ENCODE measurements at places on chromosomes 6 and 20.
A peak's percentile ranks its signal among the peaks of the same experiment; 100 is the strongest.

GRCh38 chr6:167529444-167530335, 204.8 kb downstream of the TTLL2 start:
- no peaks in the 10 kb centered on the region for H3K36me3 ChIP-seq
- H3K27ac ChIP-seq, result no peak overlapping the region
- no peaks in the 10 kb centered on the region for H3K4me1 ChIP-seq
- no peaks in the 10 kb centered on the region for H3K27me3 ChIP-seq
- DNase-seq, result no peak
- H3K4me3 ChIP-seq, result no peak overlapping the region

DNA sequence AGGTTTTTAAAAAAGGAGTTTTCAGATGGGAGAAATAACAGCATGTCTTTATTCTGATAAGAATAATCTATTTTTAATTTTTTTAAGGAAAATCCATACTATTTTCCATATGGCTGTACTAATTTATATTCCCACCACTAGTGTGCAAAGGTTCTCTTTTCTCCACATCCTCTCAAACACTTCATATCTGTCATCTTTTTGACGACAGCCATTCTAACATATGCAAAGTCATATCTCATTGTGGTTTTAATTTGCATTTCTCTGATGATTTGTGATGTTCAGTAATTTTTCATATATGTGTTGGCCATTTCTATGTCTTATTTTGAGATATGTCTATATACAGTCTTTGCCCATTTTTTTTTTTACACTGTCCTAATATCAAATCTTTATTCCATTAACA, 280.6 kb upstream of the RUNX2 start:
- no peaks in the 10 kb centered on the region for H3K36me3 ChIP-seq
- no peak overlapping the region for H3K27ac ChIP-seq
- H3K4me3 ChIP-seq, result no peak overlapping the region
- DNase-seq, result no peak

- H3K27me3 ChIP-seq, result no peaks in the 10 kb centered on the region
- no peak overlapping the region for H3K27ac ChIP-seq
- no peaks in the 10 kb centered on the region for H3K36me3 ChIP-seq
- DNase-seq, result peak; percentile 81
Observed at GRCh38 chr6:31308050-31308844, 36.4 kb upstream of the HLA-C start.

DNA sequence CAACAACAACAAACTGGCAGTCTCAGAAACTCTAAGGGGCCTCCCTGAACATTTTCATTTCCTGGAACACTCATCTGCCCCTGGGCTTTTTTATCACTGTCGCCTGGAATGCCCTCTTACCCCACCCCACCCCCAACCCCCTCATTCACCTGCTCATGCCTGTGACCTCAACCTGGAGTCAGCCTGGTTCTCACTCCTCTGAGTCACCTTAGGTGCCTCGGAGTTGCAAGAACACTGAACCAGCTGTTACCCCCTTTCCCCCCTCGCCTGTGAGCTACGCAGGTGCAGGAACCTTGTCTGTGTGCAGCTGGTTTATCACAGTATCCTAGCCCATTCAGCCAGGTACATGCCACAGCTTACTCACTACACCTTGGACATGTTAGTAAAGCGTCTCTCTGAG, 12.8 kb upstream of the SNAI1 start:
- H3K27me3 ChIP-seq, result no peaks in the 10 kb centered on the region
- H3K4me1 ChIP-seq, result peaks cover 8% of the 10 kb centered on the region
- H3K27ac ChIP-seq, result no peak overlapping the region
- no peak for DNase-seq
- H3K4me3 ChIP-seq, result no peak overlapping the region

DNA sequence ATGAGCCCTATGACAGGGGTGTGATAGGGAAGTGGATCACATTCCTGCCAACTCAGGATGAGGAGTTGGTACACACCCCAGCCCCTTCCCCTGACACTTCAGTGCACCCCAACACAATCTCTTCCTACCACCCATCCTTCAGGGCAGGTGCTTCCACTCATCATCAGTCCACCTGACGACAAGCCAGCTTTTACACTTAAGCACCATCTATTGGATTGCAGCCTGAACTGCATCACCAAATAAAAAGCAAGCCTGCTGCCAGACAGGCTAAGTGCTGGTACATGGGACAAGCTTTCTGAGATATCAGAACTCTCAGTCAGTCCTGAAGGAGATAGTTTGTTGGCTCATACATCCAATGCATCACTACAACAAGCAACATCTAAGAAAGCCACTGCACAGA, 69.0 kb upstream of the TMEM200A start:
- no peaks in the 10 kb centered on the region for H3K4me1 ChIP-seq
- H3K27ac ChIP-seq, result no peak overlapping the region
- H3K36me3 ChIP-seq, result no peaks in the 10 kb centered on the region
- no peak for DNase-seq
- no peak overlapping the region for H3K4me3 ChIP-seq
- H3K27me3 ChIP-seq, result no peaks in the 10 kb centered on the region

DNA sequence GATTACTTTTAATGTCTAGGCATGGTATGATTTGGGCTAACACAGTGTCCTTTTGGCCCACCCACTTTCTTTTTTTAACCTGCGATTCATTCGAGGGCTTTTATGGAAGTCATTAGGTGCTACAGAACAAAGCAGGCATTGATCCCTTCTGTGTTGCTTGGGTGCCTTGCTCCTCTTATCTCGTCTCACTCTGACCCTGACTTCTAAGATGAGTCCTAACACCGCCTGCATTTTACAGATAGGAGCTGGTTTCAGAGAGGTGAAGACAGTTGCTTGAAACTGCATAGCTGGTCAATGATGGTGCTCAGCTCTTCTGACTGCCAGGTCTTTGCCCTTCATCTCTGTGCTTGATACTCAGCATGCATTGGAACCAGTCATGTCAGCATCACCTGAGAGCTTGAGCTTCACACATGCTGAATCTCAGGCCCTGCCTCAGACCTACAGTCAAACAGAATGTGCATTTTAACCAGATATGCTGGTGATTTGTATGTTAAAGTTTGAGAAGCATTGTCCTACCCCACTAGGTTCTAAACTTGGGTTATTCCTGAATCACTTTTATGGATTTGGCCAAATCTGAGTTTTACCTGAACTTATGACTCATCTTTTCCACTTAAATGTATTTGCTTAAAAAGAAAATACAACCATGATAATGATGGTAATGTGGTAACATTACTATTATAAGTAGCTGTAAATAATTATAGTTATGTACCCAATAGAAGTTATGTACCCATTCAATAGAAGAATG, 142.3 kb downstream of the PLCB4 start:
- no peaks in the 10 kb centered on the region for H3K4me1 ChIP-seq
- peak; percentile 47 for DNase-seq
- no peaks in the 10 kb centered on the region for H3K36me3 ChIP-seq
- H3K4me3 ChIP-seq, result no peak overlapping the region

DNA sequence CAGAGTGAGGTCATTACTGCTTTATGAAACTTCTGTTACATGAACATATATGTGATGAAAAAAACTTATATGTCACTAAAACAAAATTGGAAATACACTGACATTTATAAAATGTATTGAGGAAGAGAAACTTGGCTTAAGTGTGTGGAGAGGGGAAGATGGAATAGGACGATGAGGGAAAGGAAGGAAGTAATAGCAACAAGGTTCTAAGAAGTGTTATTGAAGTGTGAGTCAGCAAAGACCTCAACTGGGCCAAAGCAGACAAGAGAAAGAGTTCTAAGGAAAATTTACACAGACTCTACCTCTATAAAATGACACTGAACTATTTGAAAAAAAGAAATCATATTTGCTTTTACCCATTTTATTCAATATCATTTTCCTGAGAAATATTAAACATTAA, 38.3 kb downstream of the SNX3 start:
- H3K4me3 ChIP-seq, result no peak overlapping the region
- H3K36me3 ChIP-seq, result no peaks in the 10 kb centered on the region
- H3K27me3 ChIP-seq, result no peaks in the 10 kb centered on the region
- no peaks in the 10 kb centered on the region for H3K4me1 ChIP-seq

DNA sequence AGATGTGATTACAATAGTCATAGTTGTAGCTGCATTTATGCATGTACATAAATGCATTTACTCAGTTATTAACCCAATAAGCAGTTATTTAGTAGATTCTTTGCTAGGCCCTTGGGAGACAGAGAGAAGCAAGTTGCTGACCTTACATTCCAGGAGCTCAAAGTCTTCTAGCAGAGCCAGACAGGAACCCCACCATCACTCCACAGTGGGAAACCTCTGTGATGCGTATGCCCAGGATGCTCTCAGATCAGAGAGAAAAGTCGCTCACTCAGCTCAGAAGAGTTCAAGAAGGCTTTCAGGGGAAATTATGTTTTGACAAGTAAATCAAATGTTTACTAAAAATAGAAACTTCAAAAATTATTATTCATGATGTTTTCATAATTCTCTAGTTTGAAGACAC, 146.3 kb upstream of the EXOC2 start:
- no peaks in the 10 kb centered on the region for H3K36me3 ChIP-seq
- H3K27me3 ChIP-seq, result no peaks in the 10 kb centered on the region
- no peaks in the 10 kb centered on the region for H3K4me1 ChIP-seq
- no peak for DNase-seq

- peak overlapping the region; percentile 61 for H3K4me3 ChIP-seq
- no peak overlapping the region for H3K27ac ChIP-seq
- DNase-seq, result no peak
- no peaks in the 10 kb centered on the region for H3K27me3 ChIP-seq
- H3K36me3 ChIP-seq, result no peaks in the 10 kb centered on the region
- H3K4me1 ChIP-seq, result peaks cover 6% of the 10 kb centered on the region
Observed at GRCh38 chr6:392441-393390, 1.2 kb downstream of the IRF4 start.

- H3K4me3 ChIP-seq, result no peak overlapping the region
- H3K4me1 ChIP-seq, result peaks cover 6% of the 10 kb centered on the region
- H3K27ac ChIP-seq, result no peak overlapping the region
- DNase-seq, result no peak
- no peaks in the 10 kb centered on the region for H3K36me3 ChIP-seq
Observed at GRCh38 chr20:4216142-4216735, 200.9 kb upstream of the RNF24 start.

GRCh38 chr6:69820018-69820417, 23.2 kb upstream of the LMBRD1 start:
- no peak overlapping the region for H3K4me3 ChIP-seq
- H3K36me3 ChIP-seq, result no peaks in the 10 kb centered on the region
- no peak for DNase-seq
- H3K27ac ChIP-seq, result no peak overlapping the region
- no peaks in the 10 kb centered on the region for H3K4me1 ChIP-seq

DNA sequence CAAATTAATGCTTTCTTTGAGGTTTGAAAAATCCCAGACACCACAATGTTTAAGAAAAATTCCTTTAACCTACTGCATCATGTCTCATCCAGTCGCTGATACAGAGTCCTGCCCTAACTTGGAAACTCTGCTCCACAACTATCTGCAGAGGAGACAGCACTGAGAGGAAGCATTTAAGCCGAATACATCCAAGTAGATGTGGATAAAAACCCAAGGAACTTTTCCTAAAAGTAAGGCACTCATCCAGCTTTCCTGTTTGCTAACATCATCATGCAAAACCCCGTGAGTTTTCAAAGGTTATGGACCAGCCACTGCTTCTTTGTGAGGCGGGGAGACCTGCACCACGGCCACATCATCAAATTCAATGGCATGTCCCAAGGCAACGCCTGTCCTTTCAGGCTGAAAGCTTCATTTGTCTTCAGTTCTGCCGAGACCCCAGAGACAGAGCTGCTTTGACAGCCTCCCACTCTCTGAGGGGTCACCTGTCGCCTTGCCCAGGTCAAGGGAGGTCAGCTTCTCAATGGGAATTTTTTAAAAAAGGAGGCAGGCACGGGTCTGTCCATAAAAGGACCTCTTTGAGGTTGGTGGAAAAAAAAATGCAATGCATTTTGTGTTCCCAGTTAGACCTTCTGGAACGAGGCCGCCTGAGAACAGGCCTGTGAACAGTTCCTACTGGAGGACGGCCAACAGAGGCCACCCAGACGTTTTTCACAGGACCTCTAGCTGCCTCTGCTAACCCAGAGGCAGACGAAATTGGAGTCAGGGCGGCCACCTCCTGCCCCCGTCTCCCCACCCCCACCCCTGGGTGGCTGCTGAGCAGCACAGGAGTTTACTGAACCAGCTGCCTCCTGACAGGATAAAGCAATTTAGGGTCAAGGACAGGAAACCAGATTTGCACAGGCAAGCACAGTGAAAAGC, 142.5 kb upstream of the HDDC2 start:
- peaks cover 6% of the 10 kb centered on the region for H3K4me1 ChIP-seq
- no peak overlapping the region for H3K4me3 ChIP-seq
- peak; percentile 83 for DNase-seq
- no peaks in the 10 kb centered on the region for H3K27me3 ChIP-seq
- H3K36me3 ChIP-seq, result no peaks in the 10 kb centered on the region

DNA sequence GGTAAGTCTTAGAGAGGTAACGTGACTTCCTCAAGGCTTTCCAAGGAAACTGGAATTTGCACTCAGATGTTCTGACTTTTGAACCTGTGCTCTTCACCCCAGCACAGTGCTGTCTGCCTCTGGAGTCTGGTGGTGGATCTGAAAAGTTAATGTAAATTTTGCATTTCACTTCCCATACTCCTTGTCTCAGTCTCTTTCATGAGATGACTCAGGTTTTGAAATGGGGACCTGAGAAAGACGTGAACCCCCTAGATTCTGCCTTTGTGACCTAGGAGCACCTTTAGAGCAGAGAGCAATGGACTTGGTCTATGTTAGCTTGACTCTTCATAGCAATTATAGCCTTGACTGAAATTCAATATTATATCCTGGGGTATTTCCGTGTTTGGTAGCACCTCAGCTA, 223.0 kb downstream of the QKI start:
- H3K4me1 ChIP-seq, result peaks cover 6% of the 10 kb centered on the region
- no peak overlapping the region for H3K4me3 ChIP-seq
- no peaks in the 10 kb centered on the region for H3K27me3 ChIP-seq

GRCh38 chr6:68915586-68915985, 280.5 kb downstream of the ADGRB3 start:
- H3K27me3 ChIP-seq, result no peaks in the 10 kb centered on the region
- no peaks in the 10 kb centered on the region for H3K36me3 ChIP-seq
- no peaks in the 10 kb centered on the region for H3K4me1 ChIP-seq
- H3K4me3 ChIP-seq, result no peak overlapping the region

GRCh38 chr20:50735813-50736212, 4.4 kb downstream of the PARD6B start:
- H3K27me3 ChIP-seq, result no peaks in the 10 kb centered on the region
- no peaks in the 10 kb centered on the region for H3K36me3 ChIP-seq
- no peaks in the 10 kb centered on the region for H3K4me1 ChIP-seq
- H3K27ac ChIP-seq, result no peak overlapping the region

DNA sequence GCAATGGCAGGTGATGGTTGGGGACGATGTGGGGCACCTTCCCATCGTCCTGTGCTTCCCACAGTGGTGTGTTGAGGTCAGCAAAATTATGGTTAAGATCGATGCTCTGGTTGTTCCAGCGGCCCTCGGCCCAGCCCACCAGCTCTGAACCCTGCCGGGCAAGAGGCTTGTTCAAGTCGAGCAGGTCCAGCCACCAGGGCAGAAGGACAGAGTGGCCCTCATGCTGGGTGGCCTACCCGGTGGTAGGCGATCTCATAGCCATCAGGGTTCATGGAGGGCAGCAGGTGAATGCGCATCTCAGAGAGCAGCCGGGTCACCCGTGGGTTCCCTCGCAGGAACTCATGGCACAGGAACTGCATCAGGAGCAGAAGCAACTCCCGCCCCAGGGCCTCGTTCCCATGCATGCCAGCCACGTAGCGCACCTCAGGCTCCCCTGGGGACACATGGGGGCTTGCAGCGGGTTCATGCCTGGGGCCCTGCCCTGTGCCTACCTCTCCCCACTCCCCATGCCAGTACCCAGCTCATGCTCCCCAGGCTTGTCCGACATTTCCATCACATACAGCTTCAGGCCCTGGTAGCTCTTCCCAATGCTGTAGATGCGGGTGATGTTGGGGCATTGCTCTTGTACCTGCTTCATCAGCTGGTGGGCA, 4.3 kb downstream of the CPXM1 start:
- no peaks in the 10 kb centered on the region for H3K27me3 ChIP-seq
- no peaks in the 10 kb centered on the region for H3K36me3 ChIP-seq
- H3K27ac ChIP-seq, result no peak overlapping the region
- peaks cover 6% of the 10 kb centered on the region for H3K4me1 ChIP-seq
- no peak for DNase-seq
